HTR-8/SVneo (cell line): ENCODE measurements at places on chromosomes 4 and X.

GRCh38 chr4:185192059-185192458 is 11.7 kb downstream of the CFAP97 start:
- DNase-seq = no peak

- peak; percentile 21 for DNase-seq
These were observed 230.3 kb upstream of the NEIL3 start for GRCh38 chr4:177079327-177079726.

GRCh38 chr4:150986085-150986484 is 29.0 kb downstream of the LRBA start:
- no peak for DNase-seq

DNA sequence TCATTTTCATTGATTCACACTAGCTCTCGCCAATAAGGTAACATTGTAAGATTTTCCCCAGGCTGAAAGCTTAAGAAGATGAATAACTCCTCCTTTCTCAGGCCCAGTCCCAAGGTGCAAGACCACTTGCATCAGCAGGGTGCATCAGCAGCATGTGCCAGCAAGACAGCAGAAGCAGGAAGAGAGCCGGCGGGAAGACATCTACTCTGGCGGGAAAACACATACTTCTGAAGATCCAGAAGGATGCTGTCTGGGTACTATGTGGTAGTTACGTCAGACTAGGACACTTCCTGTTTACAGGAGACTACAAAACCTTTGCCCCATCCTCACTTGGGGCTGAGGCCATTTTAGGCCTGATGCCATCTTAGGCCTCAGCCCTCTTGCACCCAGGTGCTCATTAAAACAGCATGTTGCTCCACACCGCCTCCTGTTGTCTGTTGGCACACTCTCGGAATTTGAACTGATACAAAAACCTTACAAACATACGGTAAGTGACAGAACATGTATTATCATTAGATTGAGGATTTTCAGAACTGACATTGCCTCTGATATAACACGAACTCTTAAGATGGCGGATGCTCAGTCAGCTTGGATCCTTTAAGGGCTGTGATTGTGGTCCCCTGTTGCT is 886.5 kb upstream of the EPHA5 start:
- DNase-seq = no peak

GRCh38 chr4:15144249-15144966 is 142.1 kb downstream of the CPEB2 start:
- DNase-seq = no peak

- DNase-seq = no peak
These were observed 142.2 kb downstream of the DKK2 start for GRCh38 chr4:106893903-106894302.

- DNase-seq = no peak
These were observed 144.5 kb downstream of the GC start for GRCh38 chr4:71639380-71639779.

DNA sequence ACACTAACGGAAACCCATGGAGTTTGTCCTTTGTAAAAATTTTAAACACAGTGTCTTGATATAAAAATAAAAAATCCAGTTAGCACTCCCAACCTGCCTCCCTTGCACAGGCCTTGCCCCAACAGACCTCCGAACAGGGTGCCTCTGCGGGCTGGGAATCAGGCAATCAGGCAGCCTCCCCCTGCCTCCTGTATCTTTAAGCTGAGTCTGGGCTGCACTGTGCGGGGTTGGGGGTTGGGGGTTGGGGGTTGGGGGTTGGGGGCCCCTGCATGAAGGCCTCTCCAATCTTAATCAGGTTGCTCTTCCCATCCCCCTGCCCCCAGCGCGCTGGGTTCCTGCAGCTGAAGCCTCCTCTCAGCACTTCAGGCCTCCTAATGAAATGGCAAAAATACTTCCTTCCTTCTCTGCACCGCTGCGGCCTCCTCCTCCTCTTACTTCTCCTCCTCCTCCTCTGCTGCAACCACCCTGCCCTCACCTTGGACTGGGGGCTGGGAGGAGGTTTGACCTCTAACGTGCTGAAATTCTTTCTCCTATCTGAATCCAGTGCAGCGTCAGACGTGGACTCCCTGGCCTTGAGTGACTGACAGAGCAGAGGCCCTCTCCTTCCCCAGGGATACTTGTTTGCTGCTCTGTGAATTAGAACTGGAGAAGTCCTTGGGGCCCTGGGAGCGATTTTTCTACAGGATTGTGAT is 26.6 kb downstream of the NLGN3 start:
- no peak for DNase-seq

DNA sequence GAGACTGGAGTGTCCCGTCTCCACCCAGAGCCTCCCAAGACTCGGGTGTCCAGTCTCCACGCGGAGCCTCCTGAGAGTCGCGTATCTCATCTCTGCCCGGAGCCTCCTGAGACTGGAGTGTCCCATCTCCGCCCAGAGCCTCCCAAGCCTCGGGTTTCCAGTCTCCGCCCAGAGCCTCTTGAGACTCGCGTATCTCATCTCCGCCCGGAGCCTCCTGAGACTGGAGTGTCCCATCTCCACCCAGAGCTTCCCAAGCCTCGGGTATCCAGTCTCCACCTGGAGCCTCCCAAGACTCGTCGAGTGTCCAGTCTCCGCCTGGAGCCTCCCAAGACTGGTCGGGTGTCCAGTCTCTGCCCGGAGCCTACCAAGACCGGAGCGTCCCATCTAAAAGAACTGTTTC is 2.3 kb downstream of the FAM47C start:
- no peak for DNase-seq

- DNase-seq = no peak
These were observed 28.0 kb downstream of the NAT8L start for GRCh38 chr4:2087170-2087569.

GRCh38 chr4:84041426-84041825 is 457.7 kb downstream of the NKX6-1 start:
- DNase-seq = no peak

- no peak for DNase-seq
These were observed 2480.2 kb downstream of the PCDH7 start for GRCh38 chr4:33200377-33200776.

- DNase-seq = no peak
These were observed 99.3 kb upstream of the PRKG2 start for GRCh38 chr4:81314196-81314896.

DNA sequence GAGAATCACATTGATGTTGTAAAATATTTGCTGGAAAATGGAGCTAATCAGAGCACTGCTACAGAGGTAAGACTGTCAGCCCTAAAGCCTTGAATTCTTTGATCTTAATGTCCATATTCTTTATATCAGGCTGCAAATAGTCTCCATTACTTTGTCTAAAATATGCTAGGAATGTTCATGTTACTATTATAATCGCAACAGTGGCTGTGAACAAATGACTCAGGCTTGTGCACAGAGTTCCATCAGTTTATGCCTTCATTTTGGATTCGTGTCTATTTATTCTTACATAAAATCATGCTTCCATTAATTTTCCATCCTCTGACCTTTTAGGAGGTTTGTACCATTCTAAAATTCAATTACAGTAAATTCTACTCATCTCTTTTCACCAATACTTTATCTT is 182.7 kb downstream of the ANK2 start:
- DNase-seq = no peak

GRCh38 chrX:31499109-31499508 is 427.3 kb upstream of the FTHL17 start:
- peak; percentile 2 for DNase-seq

DNA sequence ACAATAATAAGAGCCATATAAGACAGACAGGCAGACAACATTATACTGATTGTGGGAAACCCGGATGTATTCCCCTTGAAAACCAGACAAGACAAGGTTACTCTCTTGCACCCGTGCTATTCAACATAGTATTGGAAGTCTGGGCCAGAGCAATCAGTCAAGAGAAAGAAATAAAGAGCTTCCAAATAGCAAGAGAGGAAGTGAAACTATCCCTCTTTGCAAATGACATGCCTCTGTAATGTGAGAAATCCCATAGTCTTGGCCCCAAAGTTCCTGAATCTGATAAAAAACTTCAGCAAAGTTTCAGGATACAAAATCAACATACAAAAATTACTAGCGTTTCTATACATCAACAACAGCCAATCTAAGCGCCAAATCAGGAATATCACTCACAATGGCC is 102.1 kb downstream of the DCAF12L2 start:
- no peak for DNase-seq

DNA sequence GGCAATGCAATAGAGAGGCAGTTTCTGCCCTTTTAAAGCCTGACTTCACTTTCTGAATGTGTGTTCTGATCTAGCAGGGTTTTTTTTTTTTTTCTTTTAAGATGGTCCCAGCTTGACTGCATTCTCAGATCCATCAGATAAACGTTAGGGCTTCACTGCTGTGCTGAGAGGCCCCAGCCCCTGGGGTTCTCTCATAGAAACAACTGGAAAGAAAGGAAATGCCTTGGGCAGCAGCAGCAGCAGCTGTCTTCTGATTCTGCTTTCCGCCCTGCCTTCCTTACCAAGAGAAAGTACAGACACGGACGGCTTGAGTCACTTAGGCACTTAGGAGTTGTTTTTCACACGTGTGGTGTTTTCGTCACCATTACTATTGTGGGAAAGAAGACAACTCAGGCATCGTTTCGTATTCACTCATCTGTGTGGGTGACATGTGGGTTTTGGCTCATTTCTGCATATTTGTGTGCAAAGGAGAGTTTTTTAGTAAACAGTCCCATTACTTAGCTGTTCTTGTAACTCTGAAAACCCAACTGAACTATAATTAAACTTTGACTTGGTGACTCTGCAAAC is 172.0 kb downstream of the PTTG2 start:
- DNase-seq = no peak

GRCh38 chrX:38871129-38872029 is 70.1 kb downstream of the MID1IP1 start:
- no peak for DNase-seq

- no peak for DNase-seq
These were observed 54.3 kb downstream of the CLCN5 start for GRCh38 chrX:49976682-49977197.

- DNase-seq = peak; percentile 81
These were observed at the start of the genes CNGA1 and NIPAL1 for GRCh38 chr4:48016141-48017107. Gene CNGA1, minus strand, starts transcription at chr4:48016681. Its CDS starts 63,992 bp downstream, at chr4:47952689. Gene NIPAL1, plus strand, starts transcription at chr4:48016772. Its CDS starts 68 bp downstream, at chr4:48016840.

DNA sequence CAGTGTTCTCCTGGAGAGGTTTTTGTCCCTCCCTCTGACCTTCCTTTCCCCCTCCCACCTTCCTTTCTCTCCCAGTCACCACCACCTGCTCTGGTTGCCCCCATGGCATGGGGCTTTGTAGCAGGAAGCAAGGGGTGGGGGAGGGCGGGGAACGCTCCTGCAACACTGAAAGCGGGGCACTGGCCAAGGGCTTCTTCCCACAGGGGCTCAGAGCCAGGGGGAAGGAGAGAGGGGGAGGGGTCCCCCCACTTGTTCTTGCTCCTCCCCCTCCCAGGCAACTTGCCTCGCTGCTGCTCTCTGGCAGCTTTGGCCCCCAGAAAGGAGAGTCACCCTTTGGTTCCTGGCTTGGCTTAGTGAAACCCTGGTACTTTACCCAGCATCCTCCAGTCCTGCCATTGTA is 48.4 kb downstream of the BCORL1 start:
- DNase-seq = no peak

DNA sequence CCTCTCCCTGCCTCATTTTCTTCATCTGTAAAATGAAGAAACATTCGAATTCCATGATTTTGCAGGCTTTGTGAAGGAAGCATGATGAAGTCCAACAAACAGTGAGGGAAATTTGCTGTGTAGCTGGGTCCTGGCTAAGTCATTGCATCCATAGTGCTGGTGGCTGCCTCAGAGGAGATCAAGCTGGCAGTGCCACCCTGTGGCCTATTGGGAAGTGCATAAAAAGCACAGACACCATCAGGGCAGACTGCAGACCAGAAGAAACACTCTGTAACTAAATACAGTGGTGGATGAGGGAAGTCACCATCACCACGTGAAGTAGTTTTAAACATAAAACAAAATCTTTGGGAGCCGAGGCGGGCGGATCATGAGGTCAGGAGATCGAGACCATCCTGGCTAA is 40.7 kb upstream of the DDX3X start:
- DNase-seq = no peak

- no peak for DNase-seq
These were observed 30.1 kb downstream of the PDE5A start for GRCh38 chr4:119598521-119598920.

GRCh38 chr4:171814545-171814944 is 1.3 kb downstream of the GALNTL6 start:
- no peak for DNase-seq

- DNase-seq = no peak
These were observed 66.4 kb downstream of the HPRT1 start for GRCh38 chrX:134526399-134526798.

DNA sequence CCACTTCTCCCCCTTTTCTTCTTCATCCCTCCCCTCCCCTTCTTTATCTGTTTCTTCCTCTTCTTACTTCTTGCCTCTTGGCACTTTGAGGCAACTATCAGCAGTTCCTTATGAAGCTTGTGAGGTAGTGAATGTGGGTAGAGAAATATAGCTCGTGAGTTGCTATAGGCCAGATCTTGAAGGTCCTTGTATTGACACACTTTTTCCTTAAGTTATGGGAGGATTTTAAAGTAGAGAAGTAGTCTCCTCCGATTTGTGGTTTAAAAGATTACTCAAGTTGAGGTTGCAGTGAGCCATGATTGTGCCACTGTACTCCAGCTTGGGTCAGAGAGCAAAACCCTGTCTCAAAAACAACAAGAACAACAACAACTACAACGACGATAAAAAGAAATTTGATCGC is 3.4 kb upstream of the RRAGB start:
- DNase-seq = no peak

GRCh38 chrX:120377715-120378114 is 15.8 kb downstream of the ATP1B4 start:
- DNase-seq = no peak

GRCh38 chr4:126738926-126739325 is 893.8 kb upstream of the INTU start:
- DNase-seq = no peak

GRCh38 chrX:10399043-10399741 is 221.2 kb downstream of the MID1 start:
- DNase-seq = no peak

DNA sequence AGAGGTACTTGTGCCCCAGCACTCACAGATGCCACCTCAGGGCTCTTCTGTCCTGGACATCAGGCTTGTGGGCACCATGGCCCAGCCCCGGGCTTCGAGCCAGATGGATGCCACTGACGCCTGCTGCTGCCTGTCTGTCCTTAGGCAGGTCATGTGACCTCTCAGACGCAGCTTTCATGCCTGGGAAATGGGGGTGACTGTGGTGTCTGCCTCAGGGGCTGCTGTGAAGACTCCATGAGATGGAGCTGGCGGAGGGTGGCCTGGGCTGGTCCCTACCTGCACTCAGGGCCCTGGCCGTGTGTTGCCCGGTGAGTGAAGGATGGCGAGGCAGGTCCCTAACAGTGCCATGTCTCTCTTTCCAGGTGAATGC is 6.5 kb downstream of the CPZ start:
- DNase-seq = no peak
